ENCODE measurements at places on chromosomes 3 and 15.

- ATAC-seq, result no peak
Measured at GRCh38 chr3:43364926-43365325, 78.6 kb downstream of the SNRK start.

DNA sequence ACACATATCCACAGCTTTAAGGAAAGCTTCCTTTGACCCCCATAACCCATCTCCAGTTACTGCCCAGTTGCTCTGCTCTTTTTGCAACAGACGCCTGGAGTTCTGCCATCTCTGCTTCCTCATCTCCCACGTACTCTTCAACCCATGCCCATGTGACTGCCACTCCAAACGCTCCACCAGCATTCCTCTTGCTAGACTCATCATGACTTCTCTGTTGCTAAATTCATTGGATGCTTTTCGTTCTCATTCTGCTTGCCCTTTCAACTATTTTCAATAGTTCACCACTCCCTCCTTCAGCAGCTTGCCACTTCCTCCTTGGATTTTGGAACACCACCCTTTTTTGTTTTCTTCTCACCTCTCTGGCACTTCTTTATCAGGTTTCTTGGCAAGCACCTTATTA lies 2.7 kb upstream of the KNSTRN start:
- ATAC-seq, result peak; percentile 74

DNA sequence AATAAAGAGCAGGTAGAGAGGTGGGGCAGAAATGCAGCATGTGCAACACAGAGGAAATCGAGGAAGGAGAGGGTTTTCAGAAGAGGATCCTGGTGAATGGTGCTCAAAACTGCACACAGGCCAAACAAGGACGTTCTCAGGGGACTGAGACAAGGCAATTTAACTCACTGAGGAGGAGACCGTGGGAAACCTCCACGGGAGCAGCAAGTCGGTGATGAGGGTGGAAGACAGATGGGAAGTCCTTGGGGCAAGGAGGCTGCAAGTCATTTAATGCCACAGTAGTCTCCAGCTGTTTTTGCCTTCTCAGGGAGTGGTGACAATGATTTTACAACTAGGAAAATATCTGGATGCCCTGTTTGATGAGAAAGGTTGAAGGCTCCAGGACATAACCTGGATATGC lies 11.5 kb upstream of the PDIA5 start:
- no peak for ATAC-seq

DNA sequence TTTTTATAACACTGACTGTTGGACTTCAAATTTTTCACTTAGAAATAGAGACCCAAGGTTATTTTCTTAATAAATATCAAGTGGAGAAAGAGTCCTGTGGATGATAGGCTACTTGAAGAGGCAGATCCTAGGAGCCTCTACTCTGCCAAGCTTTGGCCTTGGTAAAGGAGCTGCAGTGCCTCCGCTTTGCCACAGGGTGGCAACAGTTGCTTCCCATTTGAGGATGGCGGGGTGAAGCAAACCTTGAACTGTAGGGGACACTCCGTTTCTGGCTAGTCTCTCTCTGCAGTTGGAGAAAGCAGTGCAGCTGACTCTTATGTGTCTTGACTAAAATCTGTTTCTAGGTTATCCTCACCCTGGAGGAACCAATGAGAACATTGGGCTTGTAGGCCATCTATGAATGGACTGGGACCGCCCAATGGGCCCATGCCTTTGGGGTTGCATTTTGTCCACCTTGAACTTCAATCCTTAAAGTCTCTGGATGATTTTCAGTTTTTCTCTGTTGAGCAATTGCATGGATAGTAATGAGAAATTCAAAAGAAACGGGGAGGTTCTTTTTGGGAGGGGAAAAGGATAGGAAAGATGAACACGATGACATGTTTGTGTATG lies 9.8 kb downstream of the SCG5 start:
- ATAC-seq, result peak; percentile 95

GRCh38 chr3:113712129-113712528 lies 15.7 kb upstream of the USF3 start:
- no peak for ATAC-seq

DNA sequence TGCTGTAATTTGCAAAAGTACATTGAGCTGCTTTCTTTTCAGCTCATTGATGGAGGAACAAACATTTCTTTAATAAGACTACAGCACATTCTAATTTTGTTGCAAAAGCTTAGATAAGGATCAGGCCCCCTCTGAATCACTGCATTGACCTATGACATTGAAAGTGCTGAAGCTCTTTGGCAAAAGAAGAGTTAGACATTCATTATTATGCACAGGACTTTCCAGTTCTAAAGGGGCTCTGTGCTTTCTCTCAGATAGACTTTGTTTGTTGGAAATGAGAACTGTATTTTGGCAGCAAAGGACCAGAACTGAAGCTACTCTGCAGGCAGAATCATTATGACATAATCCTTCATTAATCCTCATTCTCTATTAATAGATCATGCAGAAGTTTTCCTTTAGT lies 252.9 kb upstream of the SOX2 start:
- ATAC-seq, result peak; percentile 77

- ATAC-seq, result peak; percentile 44
Measured at GRCh38 chr15:64566629-64567427, 106.5 kb downstream of the ZNF609 start.

DNA sequence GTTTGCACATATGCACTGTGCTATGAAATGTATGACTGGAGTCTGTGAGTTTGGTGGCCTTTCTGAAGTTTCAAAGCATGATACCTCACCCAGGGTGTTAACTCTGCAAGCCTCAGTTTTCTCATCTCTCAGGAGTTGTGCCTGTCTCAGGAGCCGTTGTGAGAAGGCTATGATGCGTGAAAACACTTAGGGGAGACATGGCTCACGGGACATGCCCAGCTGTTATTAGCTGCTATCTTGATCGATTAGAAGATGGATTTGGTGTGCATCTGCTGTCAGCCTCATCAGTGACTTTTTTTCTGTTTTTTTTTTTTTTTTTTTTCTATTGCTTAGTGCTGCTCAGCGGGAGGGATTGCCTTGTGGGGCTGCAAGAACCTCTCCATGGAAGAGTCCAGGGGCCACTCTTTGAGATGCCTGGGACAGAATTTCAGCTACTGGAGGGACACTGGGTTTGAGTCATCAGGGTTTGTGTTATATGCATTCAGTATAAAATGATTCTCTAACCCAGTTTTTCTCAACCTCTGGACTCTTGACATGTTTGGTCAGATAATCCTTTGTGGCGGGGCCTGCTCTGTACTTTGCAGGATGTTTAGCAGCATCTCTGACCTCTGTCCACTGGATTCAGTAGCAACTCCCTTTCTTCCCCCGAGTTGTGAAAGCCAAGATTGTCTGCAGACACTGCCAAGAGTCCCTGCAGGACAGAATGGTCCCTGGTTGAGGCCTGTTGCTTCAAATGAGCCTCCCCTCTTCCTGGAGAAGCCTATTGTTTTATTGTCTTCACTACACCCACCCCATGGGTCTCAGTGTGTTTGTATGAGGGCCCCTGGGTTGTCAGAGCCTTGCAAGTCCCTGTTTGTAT lies 181.4 kb downstream of the CACNA2D3 start:
- no peak for ATAC-seq

- ATAC-seq, result no peak
Measured at GRCh38 chr15:20294651-20295237, 246.9 kb downstream of the GOLGA6L6 start.

DNA sequence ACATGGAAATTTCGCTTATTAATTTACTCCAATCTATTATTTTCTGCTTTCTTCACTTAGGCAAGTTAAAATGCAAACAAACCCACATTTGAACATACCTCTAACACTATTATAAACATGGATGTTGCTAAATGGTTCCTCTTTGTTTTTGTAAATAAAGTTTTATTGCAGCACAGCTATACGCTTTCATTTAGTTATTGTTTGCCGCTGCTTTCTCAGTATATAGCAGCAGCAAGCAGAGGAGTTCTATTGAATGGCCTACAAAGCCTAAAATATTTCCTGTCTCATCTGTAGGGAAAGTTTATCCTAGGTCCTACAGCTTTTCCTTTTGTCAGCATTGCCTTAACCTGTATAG lies 7.9 kb upstream of the CHD2 start:
- ATAC-seq, result no peak

DNA sequence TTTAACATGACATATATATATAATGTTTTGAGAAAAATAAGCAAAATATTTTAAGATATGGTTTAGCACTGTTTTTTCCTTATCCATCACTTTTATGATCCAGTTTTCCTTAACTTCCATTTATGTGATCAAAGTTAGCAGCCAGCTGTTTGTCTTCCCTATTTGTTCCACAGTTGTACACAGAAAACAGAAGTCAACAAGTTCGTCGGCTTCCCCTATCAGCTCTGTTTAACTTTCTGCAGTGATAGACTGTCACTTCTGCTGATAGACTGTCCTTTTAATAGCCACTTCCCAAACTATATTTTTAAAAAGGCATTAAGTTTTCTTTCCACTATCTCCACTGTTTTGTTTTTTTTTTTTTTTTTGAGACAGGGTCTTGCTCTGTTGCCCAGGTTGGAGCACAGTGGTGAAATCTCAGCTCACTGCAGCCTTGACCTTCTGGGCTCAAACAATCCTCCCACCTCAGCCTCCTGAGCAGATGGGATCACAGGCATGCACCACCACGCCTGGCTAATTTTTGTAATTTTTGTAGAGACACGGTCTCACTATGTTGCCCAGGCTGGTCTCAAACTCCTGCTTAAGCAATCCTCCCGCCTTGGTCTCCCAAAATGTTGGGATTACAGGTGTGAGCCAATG lies 7.2 kb downstream of the FSD2 start:
- ATAC-seq, result no peak

DNA sequence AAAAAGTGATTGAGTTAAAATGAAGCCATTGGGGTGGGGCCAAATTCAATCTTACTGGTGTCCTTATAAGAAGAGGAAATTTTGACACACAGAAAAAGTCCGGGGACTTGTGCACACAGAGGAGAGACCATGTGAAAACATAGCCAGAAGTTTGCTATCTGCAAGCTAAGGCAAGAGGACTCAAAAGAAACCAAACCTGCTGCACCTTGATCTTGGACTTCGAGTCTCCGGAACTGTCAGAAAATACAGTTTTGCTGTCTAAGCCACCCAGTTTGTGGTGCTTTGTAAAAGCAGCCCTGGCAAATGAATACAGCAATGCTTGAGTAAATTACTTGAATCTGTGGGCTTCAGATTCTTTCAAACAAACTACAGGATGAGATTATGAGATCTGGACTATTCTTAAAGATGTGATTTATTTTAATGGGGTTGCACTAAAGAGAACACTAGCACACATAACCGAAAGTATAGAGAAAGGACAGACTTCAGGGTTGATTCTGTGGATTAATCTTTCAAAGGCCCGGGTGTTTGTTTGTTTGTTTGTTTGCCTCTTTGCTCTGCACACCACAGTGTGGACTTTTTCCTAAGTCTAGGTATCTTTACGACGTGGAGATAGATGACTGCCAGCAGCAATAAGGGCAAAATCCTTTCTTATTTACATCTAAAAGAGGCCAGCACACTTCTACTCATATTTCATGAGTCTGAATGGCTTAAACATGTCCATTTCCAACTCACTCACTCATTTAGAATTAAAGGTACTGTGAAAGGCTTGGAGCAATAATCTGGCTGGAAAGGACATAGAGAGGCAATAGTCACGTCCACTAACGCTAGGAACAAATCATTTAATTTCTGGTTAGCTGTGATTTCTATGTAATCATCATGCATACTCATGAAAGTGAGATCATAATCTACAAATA lies 53.9 kb upstream of the SSR3 start:
- no peak for ATAC-seq

All from SK-N-SH treated with all-trans-retinoic acid at 6 μM for 48 hours (cell line).